ENCODE measurements at places on chromosomes 2 and 18.

DNA sequence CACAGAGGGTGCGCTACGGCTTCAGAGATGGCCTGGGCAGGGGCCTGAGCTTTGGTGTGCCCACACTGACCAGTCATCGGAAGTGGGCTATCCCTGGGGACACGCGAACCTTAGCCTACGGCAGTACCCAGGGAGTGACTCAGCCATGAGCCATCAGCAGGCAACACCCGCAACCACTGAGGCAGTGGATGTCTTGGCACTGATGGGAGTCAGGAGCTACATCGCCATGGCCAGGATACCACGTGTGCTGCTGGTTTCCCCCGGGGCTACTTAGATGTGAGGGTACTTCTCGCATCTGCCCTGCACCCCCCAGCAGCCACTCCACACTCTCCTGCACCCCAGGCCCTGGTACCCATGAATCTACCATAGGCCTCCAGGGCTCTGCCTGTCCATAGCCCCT, 12.8 kb upstream of the HPCAL1 start:
- H3K27ac ChIP-seq = no peak overlapping the region
- H3K4me1 ChIP-seq = no peaks in the 10 kb centered on the region
- H3K36me3 ChIP-seq = no peaks in the 10 kb centered on the region
- no peak overlapping the region for H3K4me3 ChIP-seq

- H3K27ac ChIP-seq = no peak overlapping the region
- H3K4me1 ChIP-seq = no peaks in the 10 kb centered on the region
- no peak for DNase-seq
Measured at GRCh38 chr2:126788113-126788512, 110.6 kb upstream of the TEX51 start.

GRCh38 chr2:186575302-186575701, 14.6 kb upstream of the ITGAV start:
- H3K4me1 ChIP-seq = peaks cover 2% of the 10 kb centered on the region
- H3K27ac ChIP-seq = no peak overlapping the region
- peaks cover 9% of the 10 kb centered on the region for H3K27me3 ChIP-seq
- H3K36me3 ChIP-seq = no peaks in the 10 kb centered on the region

DNA sequence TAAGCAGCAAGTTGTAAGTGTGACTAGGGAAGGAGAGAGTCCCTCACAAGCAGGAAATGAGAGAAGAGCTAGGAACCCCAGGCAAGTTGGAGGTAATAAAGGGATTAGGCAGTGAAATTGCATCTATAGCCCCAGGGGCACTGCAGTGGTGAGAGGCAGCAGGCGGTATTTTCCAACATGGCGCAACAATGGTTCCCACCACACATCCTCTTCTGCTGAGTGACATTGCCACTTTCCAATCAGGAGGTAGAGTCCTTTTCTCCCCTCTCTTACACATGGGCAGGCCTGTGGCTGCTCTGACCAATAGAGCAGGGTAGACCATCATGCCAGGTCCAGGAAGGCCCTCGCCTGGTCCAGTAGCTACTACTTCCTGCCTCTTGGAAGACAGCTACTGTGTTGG, 86.6 kb downstream of the DNER start:
- DNase-seq = no peak
- no peaks in the 10 kb centered on the region for H3K4me1 ChIP-seq
- H3K4me3 ChIP-seq = no peak overlapping the region
- H3K36me3 ChIP-seq = no peaks in the 10 kb centered on the region
- H3K27ac ChIP-seq = no peak overlapping the region
- peaks cover 6% of the 10 kb centered on the region for H3K27me3 ChIP-seq

GRCh38 chr2:71558300-71559051, 105.1 kb downstream of the DYSF start:
- DNase-seq = no peak
- no peak overlapping the region for H3K27ac ChIP-seq
- H3K4me1 ChIP-seq = no peaks in the 10 kb centered on the region
- H3K36me3 ChIP-seq = no peaks in the 10 kb centered on the region
- H3K27me3 ChIP-seq = no peaks in the 10 kb centered on the region
- no peak overlapping the region for H3K4me3 ChIP-seq

DNA sequence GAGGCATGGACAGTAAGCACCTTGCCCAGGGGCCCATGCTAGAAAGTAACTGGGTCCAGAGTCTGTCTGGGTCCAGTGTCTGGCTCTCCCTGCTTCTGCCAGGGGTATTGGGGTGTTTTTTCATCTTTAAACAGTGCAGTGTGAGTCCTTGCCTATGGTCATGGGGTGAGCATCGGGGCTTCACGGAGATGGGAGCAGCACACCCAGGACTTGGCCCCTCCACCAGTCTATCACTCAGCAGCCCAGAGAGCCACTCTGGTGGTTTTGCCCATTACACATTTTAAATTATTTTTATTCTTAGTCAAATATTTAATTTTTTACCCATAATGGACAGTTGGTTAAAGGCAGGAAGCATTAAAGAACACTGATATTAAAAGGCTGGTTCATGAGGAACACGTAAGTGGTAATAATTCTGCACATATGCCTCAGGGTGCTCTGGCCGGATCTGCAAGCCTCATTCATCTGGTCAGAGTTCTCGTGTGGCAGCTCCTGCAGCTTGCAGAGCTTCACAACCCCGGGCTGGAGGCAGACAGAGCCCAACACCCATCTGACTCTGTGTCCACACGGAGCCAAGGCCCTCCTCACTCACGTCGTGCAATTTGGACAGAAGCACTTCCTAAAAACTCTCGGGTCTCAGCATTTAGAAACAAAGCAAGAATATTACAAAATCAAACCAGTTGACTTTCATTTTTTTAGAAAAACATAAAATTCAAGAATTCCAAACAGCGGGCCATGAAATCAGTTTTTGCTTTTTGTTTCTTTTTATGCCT, 204.1 kb downstream of the CTIF start:
- no peak overlapping the region for H3K4me3 ChIP-seq
- H3K36me3 ChIP-seq = no peaks in the 10 kb centered on the region
- H3K4me1 ChIP-seq = no peaks in the 10 kb centered on the region

Measured in T-helper 2 cell treated with Interferon-gamma antibody and Interleukin-4, amounts not matched to agents 5 μg/mL and 100 μg/mL, for 36 hours (primary cell).